Activated naive CD8-positive, alpha-beta T cell treated with anti-CD3 and anti-CD28 coated beads for 36 hours (primary cell): ENCODE measurements at places on chromosomes 5 and 9. TPM values are rescaled to one million over a fixed set of nuclear protein-coding genes. Genes with fewer than 3 reads are reported as not detected.
A peak's percentile ranks its signal among the peaks of the same experiment; 100 is the strongest.

- DNase-seq: no peak
These were observed 68.5 kb downstream of the DROSHA start for GRCh38 chr5:31463351-31463750.

DNA sequence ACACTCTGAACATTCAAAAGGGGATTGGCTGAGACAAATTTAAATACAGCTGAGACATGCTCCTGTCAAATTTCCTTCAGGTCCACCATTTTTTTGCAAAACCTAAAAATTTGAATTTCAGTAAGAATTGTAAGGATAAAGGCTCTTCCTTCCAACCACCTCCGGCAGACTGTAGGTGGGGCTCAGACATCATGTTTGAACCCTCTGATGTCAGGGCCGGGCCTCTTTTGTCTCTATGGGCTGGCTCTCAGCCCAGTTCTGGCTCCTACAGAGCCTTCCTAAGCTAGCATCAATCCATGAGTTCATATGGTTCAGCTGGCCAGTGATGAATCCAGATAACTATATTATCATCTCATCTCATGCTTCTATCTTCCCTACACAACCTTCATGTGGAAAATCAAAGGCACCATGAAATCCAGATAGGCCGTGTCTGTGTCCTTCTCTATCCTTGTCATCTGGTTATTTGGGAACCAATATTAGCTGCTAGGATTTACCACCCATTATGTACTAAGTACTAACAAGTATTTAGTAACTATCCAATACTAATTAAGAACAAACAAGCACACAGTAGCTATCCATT is 44.2 kb downstream of the NIPSNAP3B start:
- no peak for DNase-seq

DNA sequence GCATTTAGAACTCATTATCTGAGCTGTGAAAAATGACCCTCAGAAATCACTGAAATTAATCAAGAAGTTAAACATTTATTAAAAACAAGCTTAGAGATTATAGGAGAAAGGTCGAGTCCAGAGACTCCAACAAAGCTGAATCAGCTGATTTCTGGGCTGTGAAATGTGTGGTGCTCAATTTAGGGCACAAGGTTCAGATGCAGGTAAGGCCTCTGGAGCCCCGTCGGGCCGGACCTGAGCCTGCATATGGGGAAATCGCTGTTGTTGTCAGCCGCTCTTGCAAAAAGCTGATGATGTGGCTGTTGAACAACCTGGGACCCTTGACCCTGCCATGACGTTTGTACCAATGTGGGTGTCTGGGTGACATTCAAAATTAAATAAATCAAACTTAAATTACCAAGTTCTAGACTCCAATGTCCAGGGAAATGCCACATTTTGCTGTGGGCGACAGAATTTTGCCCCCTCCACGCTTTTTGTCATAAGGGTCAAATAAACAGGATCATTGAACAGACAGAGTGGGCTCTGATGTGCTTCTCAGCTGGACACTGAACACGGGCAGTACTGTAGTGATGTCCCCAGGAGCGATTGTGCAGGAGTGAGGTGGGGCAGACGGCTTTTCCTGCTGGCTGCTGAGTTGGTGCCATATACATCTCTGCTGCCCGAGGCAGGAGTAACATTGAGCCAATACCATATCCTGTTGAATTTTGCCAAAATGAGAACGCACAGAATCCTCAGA is 27.2 kb upstream of the FBP1 start:
- no peak for DNase-seq

DNA sequence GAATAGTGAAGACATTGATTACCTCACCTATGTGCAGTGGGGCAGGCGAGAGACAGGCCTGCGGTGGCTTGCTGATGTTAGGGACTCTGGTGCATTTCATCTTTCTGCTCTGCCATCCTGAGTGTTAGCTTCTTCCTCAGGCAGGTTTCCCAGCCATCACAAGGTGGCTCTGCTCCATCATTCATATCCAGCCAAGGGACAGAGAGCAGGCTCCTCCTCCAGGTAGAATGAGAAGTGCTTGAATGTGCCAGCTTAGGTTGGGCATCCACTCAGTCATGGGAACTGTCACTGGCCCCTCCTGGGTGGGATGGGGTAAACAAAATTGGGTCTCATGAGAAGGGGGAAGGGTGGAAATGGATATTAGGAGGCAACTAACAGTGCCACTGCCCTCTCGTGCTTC is 24.8 kb downstream of the GPR107 start:
- DNase-seq: no peak

- no peak for DNase-seq
These were observed 34.0 kb upstream of the FGF1 start for GRCh38 chr5:142719836-142720370.

GRCh38 chr9:101427957-101428655 is 7.5 kb downstream of the ALDOB start:
- DNase-seq: no peak

GRCh38 chr9:100426189-100426529 is 784 bp upstream of the MSANTD3 start:
- no peak for DNase-seq

GRCh38 chr9:114224247-114224610 is 68.9 kb downstream of the COL27A1 start:
- DNase-seq: no peak

DNA sequence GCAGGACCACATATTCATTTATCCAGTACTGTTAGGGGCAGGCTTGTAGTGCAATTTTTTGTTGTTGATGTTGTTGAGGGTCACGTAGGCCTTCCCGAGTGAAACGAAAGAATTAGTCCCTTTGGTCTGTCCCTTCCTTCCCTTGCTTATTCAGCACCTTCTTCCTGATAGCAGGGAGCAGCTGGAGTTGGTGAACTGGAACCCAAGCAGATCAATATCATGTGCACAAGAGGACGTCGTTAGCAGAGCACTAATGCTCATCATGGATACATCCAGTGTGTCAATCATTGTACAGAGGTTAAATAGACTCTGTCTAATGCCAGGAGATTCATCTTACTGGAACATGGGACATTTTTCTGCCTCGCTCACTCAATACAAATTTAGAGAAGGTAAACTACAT is 33.0 kb upstream of the MAP1B start:
- no peak for DNase-seq

GRCh38 chr5:113162770-113163169 is 186.2 kb downstream of the DCP2 start:
- no peak for DNase-seq

- no peak for DNase-seq
These were observed 4.6 kb downstream of the TLX3 start for GRCh38 chr5:171313481-171314206.

- no peak for DNase-seq
These were observed 47.1 kb upstream of the C5orf47 start for GRCh38 chr5:173941758-173942401.

GRCh38 chr9:76521906-76522305 is 62.9 kb downstream of the GCNT1 start:
- DNase-seq: no peak

- no peak for DNase-seq
These were observed 211.5 kb downstream of the PAPPA start for GRCh38 chr9:116365056-116365471.

DNA sequence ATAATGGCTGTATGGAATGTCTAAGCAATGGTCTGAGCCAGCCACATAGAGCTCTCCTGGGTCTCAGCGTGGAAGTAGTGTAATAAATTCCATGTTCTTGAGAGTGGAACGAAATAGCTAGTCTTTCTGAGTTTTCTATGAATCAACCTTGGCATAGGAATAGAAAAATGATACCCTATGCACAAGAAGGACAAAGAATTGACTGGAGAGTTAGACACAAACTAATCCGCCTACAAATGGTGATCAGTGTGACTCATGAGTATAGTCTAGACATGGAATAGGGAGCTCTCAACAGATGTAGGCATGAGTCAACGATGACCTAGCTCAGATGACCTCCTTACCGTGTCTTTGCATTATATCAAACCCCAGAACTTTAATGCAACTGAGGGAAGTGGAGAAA is 256.8 kb upstream of the GRIN3A start:
- DNase-seq: no peak

GRCh38 chr9:3191715-3192114 is 334.1 kb downstream of the RFX3 start:
- no peak for DNase-seq

DNA sequence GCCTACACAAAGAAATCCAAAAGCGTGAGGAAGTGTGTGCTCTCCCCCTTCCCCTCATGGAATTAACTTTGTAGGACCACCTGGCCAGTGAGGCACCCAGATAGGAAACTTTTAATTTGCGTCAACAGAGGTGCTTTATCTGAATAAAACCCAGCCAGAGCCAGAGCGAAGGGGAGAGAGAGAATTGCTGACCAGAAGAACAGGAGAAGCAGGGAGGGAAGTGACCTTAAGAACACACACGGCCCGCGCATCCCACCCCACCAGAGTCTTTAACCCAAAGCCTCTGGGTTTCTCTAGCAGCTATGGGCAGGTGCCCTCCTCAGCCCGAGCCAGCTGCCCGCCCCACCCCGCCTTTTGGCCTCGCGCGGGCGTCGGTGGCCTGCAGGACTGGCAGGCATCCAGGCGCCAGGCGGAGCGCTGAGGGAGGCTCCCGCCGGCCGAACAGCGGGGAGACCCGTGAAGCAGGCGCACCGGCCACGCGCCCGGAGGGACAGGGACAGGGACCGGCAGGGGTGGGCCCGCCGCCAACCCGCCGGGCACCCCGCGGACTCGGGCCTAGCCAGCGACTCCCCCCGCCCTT is 580 bp downstream of the ERAP1 start:
- peak; percentile 63 for DNase-seq

- DNase-seq: no peak
These were observed 11.9 kb upstream of the ARHGAP26 start for GRCh38 chr5:142758062-142758795.

DNA sequence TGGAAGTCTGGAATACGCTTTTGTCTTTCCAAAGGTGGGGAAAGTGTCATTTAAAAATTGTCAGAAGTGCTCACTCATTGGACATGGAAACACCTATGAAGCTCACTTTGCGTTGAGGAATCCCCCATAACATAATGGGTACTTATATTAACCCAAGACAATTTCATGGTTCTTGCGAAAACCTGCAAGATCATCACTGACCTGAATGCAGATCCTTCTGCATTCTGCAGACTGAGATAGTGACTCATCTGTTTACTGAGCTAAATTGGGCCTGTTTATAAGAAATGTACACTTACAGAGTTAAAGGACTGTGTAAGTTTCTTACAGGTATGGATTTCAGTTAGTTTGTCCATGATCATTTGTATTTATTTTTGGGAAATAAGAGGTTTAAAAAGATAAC is 153.0 kb downstream of the HMHB1 start:
- DNase-seq: no peak

OLFML2A gene
- total RNA-seq: not detected

ACSL6 gene
- 5.8 TPM for total RNA-seq

IRX1 gene
- not detected for total RNA-seq

TLN1 gene
- 169 TPM for total RNA-seq
